ENCODE measurements at places on chromosomes 3 and 15.

- no peak for DNase-seq
Observed at GRCh38 chr15:101258238-101259144, 6.6 kb upstream of the CHSY1 start.

- DNase-seq: no peak
Observed at GRCh38 chr15:52857471-52857870, 67.3 kb upstream of the ONECUT1 start.

DNA sequence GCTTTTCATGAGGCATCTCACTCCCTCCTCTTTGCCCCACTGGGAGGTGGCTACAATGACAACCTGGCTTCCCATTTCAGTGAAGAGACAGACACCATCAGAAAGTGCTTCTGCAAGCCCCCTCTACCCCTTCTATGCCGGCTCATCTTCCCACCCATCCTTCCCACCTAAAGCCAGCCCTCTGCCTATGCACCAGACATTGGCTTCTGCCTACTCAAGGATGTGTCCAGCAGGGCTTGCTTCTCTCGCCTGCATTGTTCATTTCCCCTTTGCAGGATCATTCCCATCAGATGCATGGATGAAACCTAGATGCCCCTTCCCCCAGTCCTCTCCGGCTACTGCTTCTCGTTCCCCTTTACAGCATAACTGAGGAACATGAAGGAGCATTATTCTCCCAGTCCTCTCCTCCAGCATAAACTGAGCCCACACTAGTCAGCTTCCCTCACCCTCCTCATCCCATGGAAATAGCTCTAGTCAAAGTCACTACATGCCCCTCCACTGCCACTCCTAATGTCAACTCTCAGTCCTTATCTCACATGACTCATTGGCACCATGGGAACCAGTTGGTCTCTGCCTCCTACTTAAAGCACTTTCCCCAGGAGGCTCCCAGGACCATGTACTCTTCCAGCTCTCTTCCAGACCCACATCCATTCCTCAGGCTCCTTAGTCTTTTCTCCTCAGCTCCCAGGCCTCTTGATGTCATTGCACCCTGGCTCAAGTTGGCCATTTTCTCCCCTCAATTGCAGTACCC, 47.9 kb downstream of the TM2D3 start:
- DNase-seq: no peak

GRCh38 chr15:40241269-40242212, 2.7 kb downstream of the PAK6 start:
- DNase-seq: no peak

DNA sequence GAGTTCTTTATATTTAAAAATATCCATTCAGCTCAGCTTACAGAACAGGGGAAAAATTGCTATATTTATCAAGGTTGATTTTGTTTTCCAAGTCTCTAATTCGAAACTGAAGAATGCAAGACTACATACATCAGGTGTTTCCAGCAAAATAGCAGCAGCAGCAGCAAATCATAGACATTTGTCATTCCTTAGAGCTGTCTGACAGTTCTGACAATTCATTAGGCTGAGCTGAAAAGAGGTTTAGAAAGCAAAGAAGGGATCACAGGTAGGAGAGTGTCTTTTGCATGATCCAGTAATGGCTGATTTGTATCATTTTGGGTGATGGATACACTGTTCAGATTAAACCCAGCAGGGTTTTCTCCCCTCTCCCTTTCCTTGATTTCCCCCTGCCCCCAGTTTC, 545.7 kb downstream of the MCTP2 start:
- DNase-seq: no peak

DNA sequence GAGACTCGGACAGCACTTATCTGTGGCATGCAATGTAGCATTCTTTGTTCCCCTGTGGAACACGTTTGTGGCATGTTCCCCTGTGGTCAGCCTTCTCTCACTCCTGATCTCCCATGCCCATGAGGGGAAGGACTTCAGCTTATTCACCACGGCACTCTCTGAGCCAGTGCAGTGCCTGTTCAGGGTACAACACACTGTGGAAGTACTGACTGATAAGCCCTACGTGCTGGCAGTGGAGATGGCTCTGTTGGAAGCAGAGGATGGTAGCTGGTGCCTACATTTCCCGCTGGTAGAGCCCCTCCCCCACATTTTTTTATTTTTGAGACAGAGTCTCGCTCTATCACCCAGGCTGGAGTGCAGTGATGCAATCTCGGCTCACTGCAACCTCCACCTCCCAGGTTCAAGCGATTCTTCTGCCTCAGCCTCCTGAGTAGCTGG, 43.5 kb upstream of the ETV5 start:
- DNase-seq: no peak

DNA sequence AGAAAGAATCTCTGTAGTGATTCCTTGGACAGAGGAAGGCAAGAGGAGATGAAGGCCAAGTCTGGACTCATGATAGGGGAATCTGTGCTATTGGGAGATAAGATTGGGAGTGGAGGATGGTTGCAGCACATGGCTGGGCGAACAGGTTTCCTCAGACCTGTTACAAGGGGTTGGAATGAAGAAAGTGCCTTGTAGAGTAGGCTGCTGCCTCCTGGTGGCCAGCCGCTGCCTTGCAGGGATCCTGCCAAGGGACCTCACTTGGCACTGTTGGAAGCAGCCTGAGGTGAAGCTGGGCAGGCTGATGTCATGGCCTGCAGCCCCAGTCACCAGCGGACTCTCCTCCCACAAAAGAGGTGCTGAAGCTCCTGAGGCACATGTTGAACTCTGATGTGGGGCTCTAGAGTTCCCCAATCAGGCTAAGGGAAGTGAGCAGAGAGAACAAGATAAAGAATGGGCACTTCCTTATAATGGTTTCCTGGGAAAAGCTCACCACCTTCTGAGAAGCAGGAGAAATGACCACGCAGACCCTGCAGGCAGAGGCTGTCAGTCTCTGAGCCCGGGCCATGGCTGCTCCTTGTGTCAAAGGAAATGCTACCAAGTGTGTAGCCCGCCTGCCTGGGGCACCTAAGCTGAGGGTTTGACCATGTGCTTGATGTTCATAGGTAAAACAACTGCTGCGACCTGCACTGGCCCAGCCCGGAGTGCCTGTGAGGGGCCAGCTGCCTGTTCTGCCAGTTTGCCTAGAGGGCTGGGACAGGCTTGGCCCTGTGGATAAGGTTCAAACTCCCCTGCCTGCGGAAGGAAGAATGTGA, 1.6 kb upstream of the TEX264 start:
- DNase-seq: no peak

- no peak for DNase-seq
Observed at GRCh38 chr3:160103397-160103796, 114.8 kb downstream of the IL12A start.

- DNase-seq: no peak
Observed at GRCh38 chr3:118533676-118534075, 501.0 kb downstream of the IGSF11 start.

- DNase-seq: no peak
Observed at GRCh38 chr3:70737666-70738290, 425.3 kb upstream of the MDFIC2 start.

GRCh38 chr3:4233488-4233887, 69.7 kb upstream of the SETMAR start:
- no peak for DNase-seq

- DNase-seq: no peak
Observed at GRCh38 chr3:8210882-8211341, 290.7 kb upstream of the LMCD1 start.

GRCh38 chr3:182755308-182755707, 38.0 kb upstream of the ATP11B start:
- DNase-seq: no peak

GRCh38 chr3:50581459-50581842, 12.1 kb downstream of the HEMK1 start:
- DNase-seq: no peak

GRCh38 chr3:107858876-107859275, 232.0 kb downstream of the CD47 start:
- DNase-seq: no peak

GRCh38 chr3:118544458-118544857, 490.2 kb downstream of the IGSF11 start:
- DNase-seq: no peak

DNA sequence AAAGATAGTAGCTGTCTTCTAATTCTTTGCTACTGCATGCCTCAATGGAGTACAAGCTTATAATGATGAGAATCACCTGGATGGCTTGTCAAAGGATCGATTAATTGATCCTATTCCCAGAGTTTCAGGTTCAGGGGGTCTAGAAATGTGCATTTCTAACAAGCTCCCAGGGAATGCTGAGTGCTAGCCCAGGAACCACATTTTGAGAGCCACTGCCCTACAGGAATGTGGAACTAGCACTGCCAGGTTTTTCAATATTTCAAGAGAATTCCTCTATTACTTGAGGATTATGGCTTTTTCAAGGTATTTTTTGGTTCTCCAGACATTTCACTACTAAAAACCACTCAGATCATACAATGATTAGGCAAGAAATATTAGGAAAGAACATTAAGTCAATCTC, 52.7 kb downstream of the RARB start:
- no peak for DNase-seq

DNA sequence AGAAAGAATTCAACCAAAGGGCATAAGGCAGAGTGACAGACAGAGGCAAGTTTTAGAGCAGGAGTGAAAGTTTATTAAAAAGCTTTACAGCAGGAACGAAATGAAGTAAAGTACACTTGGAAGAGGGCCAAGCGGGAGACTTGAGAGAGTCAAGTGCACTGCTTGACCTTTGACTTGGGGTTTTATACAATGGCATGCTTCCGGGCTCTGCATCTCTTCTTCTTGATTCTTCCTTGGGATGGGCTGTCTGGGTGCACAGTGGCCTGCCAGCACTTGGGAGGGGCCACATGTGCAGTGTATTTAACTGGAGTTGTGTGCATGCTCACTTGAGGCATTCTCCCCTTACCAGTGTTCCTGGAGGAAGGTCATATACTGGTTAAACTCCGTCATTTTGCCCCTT, 30.4 kb upstream of the KLHL25 start:
- DNase-seq: no peak

GRCh38 chr3:95468331-95468730, 1346.1 kb upstream of the EPHA6 start:
- no peak for DNase-seq

DNA sequence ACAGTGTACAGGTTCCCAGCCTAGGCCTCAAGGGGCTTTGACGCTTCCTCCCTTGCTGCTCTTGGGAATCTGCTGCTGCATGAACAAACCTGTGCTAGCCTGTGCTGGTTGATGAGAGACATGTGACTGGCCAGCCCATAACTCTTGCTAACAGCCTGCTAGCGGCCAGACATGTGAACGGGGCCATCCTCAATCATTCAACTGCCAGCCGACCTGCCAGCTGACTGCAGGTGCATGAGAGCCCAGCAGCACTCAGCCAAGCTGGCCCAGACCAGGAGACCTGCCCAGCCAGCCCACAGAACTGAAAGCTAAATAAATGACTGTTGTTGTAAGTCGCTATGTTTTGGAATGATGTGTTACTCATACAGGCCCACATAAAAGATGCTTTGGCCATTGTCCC, 82.4 kb upstream of the DLG1 start:
- no peak for DNase-seq

DNA sequence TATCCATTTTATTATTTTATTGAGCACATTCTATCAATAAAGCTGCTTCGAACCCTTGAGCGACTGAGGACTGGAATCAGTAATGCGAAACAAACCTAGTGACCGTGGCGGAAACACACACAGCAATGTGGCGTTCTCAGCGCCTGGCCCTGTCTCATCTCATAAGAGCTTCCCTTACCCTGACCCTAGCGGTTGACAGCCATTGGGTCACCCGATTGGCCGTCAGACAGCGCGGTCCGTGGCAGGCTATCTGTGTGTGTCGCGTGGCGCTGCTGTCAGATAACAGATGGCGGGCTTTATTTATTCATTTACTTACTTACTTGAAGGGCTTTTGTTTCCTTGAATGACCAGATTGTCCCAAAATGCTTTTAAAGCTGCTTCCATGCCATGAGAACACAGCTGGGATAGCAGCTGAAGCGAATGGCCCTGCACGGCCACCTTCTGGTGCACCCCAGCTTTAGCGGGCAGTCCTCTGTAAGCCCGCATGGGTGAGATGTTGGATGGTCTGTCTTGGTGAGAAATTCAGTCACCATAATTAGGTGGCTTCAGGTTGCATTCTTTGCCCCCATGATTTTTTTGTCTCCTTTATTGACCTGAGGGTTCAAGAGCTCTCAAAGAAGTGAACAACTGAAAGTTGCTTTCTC, 215.5 kb upstream of the BHLHE40 start:
- no peak for DNase-seq

DNA sequence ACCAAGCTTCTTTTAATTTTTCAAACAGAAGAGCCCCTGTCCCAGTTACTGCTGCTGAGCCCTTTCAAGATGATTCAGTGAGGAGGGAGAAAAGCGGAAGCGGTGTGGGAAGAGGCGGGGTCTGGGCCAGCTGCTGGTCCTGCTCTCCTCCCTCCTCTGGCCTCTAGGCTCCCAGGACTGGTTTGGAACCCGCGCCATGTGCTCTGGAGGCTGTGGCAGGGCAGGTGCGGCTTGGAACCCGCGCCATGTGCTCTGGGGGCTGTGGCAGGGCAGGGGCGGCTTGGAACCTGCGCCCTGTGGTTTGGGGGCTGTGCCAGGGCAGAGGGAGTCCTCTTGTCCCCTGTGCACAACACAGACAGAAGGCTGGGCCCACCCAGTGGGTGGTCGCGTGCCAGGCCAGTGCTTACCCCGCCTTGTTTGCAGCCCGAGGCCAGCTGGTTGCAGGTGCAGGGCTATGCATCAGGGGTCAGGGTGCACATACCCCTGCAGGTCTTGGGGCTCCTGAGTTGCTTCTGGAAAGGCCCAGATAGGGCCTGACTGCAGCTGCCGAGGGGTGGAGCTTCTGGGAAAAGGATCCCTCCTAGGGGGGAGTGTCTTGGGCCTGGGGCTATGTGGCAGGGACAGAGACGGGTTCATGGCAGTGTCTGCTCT, 12.2 kb downstream of the ALG1L2 start:
- no peak for DNase-seq

- no peak for DNase-seq
Observed at GRCh38 chr3:159919873-159920272, 68.8 kb upstream of the IL12A start.

- DNase-seq: no peak
Observed at GRCh38 chr15:64452988-64453688, 7.2 kb upstream of the ZNF609 start.

GRCh38 chr3:191269289-191270085, 59.7 kb upstream of the CCDC50 start:
- no peak for DNase-seq

GRCh38 chr15:83769411-83769999, 115.6 kb downstream of the ADAMTSL3 start:
- DNase-seq: no peak

GRCh38 chr15:34188711-34189110, 21.2 kb downstream of the KATNBL1 start:
- no peak for DNase-seq

DNA sequence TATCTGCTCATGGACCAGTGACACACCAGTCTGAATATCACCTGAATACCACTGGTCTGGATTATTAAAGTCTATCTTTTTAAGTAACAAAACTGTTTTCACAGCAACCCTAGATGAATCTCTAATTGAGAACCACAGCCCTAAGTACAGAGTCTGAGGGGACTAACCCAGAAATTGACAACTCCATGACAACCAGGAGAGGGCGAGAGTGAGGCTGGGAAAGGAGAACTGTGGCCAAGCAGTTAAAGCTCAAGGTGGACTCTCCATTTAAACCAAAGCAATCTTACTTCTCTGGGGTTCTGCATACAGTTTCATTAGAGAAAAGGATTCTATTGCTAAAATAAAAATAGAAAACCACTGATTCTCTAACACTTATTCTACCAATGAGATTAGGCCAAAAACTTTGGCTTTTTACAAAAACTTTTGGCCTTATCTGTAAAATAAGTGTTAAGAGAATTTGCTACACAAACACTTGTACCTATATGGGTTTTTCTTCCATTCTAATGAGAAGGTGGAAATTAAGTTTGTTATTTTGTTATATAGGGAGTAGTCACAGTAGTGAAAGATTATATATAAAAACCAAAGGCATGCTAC, 11.4 kb downstream of the NEK10 start:
- no peak for DNase-seq

GRCh38 chr3:126261037-126261436, 80.7 kb upstream of the ALDH1L1 start:
- DNase-seq: no peak

Measured in cortex of kidney (tissue), 1 donor.